AG08395 (cell line): ENCODE measurements at places on chromosomes 4 and X.

DNA sequence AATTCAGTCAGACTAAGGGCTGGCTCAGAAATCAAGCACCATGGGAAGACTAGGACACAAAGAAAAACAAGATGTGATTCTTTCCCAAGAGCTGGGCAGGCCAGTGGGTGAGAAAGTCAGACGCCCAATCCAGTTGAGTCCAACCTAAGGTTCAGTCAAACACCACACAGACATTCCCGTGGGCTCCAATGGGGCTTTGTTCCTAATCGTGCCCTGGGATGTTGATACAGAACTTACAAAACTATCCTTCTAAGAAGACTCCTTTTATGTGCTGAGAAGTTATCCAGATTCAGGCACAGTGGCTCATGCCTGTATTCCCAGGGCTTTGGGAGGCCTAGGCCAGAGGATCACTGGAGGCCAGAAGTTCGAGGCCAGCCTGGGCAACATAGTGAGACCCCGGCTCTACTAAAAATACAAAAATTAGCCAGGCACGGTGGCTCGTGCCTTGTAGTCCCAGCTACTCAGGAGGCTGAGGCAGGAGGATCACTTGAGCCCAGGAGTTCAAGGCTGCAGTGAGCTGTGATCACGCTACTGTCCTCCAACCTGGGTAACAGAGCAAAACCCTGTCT is 3.7 kb downstream of the BLOC1S4 start:
- DNase-seq = no peak

DNA sequence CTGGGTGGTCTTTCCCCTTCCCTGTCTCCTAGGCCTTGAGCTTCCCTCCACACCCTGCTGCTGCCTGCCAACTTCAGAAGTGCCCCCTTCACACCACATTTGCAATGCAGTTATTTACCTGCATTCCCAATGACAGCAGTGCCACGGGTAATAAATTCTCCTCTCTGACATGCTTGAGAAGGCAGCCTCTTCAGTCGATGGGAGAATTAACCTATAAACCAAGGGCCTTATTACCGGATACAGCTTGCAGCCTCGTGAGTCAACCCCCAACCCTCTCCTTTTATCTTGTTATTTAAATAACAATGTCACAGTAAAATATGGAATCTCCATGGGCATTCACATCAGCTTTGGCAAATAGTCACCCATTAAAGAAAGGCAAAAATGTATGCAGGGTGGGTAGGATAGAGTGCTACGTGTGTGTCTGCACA is 34.7 kb upstream of the LGI2 start:
- no peak for DNase-seq

DNA sequence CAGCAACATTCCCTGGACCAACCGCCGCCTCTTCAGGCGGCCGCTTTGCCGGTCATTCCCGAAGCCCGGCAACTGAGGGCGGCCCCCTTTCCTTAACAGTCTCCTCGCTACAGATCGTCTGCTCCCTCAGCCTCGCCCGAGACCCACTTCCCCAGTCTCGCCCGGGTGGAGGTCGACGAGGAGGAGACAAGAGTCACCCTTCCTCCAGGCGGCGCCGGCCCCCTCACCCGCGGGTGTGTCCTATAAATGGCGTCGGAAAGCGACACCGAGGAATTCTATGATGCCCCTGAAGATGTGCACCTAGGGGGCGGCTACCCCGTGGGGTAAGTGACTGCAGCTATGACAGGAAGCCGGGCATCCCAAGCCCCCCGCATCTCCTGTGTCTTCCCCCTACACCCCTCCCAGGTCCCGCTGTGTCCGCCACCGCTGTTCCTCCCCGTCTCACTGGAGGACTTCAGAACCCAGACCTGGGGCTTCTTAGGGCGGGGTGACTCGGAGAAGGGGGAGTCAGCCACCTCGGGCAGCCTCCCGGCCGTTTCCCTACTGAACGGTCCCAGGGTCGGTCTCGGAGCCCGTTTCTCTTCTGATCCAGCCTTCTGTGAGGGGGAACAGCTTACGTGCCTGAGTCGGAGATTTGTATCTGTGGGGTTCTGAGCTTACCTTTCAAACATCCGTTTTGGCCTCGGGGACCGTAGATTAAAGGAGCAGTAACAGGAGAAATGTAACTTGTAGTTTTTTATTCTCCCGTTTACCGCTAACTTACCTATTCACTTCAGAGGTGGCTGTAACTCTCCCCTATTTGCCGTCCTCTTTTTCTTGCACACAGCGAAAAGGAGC is 570 bp downstream of the WDR44 start:
- no peak for DNase-seq

GRCh38 chr4:67879486-67879885 is 4.3 kb downstream of the TMPRSS11D start:
- DNase-seq = no peak

GRCh38 chr4:152357206-152357605 is 178.7 kb downstream of the FBXW7 start:
- DNase-seq = no peak
